ENCODE measurements at places on chromosomes 5 and 9.

- DNase-seq: no peak
Observed at GRCh38 chr5:10793785-10794184, 32.8 kb upstream of the DAP start.

- no peak for DNase-seq
Observed at GRCh38 chr9:117046666-117047327, 359.7 kb downstream of the TRIM32 start.

DNA sequence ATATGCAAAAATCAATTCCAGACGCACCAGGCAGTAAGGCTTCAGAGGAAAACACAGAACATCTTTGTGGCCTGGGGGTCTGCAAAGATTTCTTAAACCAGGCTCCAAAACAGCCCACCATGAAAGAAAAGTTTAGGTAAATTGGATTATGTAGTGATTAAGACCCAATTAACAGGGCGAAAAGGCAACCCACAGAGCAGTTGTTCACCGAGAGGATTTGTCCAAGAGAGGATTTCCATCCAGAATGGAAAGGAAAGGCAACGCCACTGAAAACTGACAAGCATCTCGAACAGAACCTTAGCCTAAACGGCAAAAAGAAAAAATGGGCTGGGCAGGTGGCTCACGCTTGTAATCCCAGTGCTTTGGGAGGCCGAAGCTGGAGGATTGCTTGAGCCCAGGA, 37.4 kb downstream of the GLT6D1 start:
- no peak for DNase-seq

GRCh38 chr9:124766815-124767554, 4.1 kb downstream of the NR6A1 start:
- no peak for DNase-seq

GRCh38 chr5:177097016-177097985, 10.6 kb downstream of the FGFR4 start:
- no peak for DNase-seq

DNA sequence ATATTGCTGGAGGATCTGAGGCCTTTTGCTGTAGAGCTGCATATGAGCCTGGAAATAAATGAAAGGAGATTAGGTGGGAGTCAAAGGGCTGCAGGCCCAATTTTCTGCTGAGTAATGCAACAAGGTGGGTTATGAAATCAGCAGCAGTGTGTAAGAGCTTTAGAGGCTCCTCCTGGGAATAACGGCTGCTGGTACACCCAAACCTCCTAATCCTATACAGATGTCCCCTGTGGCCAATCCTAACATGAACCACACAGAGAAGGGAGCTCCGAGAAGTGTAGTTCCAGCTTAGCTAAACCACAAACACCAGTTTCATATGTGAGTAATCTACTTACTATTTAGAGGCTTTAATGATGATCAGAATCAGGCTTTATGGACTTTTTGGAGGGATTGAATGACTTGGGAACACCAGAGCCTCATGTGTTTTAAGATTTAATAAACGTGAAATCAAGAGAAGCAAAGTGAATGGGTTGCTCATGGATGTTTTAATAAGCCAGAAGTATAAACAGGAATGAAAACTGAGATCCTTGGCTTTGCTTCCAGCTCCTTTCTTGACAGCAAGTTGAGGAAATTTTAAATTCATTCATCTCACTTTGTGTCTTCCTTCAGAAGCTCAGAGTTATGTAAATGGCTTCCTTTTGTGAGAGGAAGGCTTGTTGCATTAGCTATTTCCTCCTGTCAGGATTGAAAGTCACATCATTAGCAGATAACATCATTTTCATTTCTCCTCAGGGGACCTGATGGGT, 437.5 kb downstream of the TMEM232 start:
- no peak for DNase-seq

DNA sequence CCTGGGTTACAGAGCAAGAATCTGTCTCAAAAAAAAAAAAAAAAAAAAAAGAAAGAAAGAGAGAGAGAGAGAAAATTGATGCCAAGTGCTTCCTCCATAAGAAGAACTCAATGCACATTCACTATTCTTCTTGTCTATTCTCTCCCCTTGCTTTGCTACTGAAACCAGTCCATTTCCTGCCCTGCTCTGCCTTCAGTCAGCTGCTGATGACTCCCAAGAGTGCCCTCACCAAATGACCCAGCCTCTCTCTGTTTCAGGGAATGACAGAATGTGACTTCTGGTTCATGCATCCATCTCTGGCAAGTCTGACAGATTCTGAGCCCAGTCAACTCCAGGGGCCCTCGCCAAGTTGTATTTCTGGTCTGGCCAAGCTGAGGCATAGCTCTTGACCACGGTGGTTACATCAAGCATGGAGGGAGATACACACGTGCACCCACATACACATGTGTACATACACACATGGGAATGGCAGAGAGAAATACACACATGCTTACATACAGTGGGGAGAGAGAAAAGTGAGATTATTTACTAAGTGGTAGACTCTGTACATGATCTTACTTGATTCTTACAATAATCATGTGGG, 106.2 kb downstream of the NSG2 start:
- no peak for DNase-seq

- DNase-seq: no peak
Observed at GRCh38 chr5:24899180-24899579, 254.4 kb upstream of the CDH10 start.

GRCh38 chr9:105053209-105053652, 125.3 kb upstream of the ABCA1 start:
- peak; percentile 2 for DNase-seq

DNA sequence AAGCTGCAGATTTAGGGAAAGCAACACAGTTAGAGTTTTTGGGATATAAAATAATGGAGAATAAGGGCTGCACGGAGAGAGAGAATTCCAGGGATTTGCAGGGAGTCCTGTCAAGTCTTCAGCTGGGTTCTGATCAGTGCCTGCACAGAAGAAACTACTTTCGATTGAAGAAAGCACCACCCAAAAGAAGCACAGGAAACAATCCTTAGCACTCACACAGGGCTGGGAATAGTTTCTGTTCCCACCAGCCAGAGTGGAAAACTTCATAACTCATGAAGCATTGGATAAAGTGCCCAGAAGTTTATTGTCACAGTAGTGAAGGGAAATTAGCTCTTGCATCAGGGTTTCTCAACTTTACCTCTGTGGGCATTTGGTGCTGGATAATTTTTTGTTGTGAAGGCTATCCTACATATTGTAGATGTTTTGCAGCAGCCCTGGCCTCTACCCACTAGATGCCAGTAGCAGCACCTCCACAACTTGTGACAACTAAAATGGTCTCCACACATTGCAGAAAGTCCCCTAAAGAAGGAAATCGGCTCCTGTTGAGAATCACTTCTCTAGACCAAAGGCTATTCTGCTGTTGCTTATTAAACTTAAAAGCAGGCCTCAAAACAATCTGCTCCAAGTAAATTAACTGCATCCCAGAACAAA, 71.0 kb upstream of the FAM120A start:
- DNase-seq: no peak

GRCh38 chr5:8557728-8558127, 688.8 kb downstream of the MTRR start:
- DNase-seq: no peak

GRCh38 chr5:79795764-79796398, 106.2 kb downstream of the CMYA5 start:
- no peak for DNase-seq

All from T-helper 2 cell (primary cell).